ENCODE measurements at places on chromosomes 3 and 15. TPM values are rescaled to one million over a fixed set of nuclear protein-coding genes. Genes with fewer than 3 reads are reported as not detected.

RARRES1 gene
- 7.0 TPM for total RNA-seq

SLC22A13 gene
- 0.06 TPM for total RNA-seq

MON1A gene
- total RNA-seq, result 11.5 TPM

- no peak overlapping the region for H3K27ac ChIP-seq
- peaks cover 27% of the 10 kb centered on the region for H3K4me1 ChIP-seq
Measured at GRCh38 chr3:172543419-172543818, 20.2 kb upstream of the TNFSF10 start.

- H3K36me3 ChIP-seq, result no peaks in the 10 kb centered on the region
- DNase-seq, result no peak
- H3K27ac ChIP-seq, result peak overlapping the region; percentile 24
- no peak overlapping the region for H3K4me3 ChIP-seq
Measured at GRCh38 chr15:60800299-60801072, 321.5 kb upstream of the ICE2 start.

GRCh38 chr15:70242951-70243685 is 145.4 kb upstream of the TLE3 start:
- H3K27me3 ChIP-seq, result no peaks in the 10 kb centered on the region
- no peak for DNase-seq
- no peaks in the 10 kb centered on the region for H3K4me1 ChIP-seq
- no peaks in the 10 kb centered on the region for H3K36me3 ChIP-seq
- H3K4me3 ChIP-seq, result no peak overlapping the region
- no peak overlapping the region for H3K27ac ChIP-seq

HRG gene
- not detected for total RNA-seq

SLC6A20 gene
- total RNA-seq, result 0.08 TPM

GRCh38 chr3:127412578-127413317 is 124.9 kb upstream of the PRR20G start:
- no peak overlapping the region for H3K27ac ChIP-seq
- no peak overlapping the region for H3K4me3 ChIP-seq
- H3K27me3 ChIP-seq, result peaks cover 5% of the 10 kb centered on the region
- H3K4me1 ChIP-seq, result no peaks in the 10 kb centered on the region

KLHL40 gene
- total RNA-seq, result 0.11 TPM

DNA sequence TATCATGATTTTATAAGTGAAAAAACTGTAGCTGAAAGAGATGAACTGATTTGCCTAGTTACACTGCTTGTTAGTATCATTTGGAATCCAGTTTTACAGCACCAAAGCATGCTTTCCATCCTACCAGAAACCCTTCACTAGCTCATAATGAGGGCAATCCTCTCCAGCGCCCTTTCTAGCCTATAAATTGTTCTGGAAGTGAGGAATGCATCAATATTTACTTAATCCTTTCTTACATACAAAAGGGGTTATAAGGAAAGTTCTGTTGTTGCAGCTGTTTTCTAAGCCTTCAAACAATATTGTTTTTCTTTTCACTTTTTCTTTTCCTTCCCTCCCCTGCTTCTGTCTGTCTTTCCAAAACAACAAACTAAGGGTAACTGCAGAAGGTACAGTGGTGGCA is 11.0 kb upstream of the PCCB start:
- no peak overlapping the region for H3K27ac ChIP-seq
- H3K27me3 ChIP-seq, result no peaks in the 10 kb centered on the region
- H3K4me3 ChIP-seq, result no peak overlapping the region
- H3K4me1 ChIP-seq, result no peaks in the 10 kb centered on the region
- H3K36me3 ChIP-seq, result no peaks in the 10 kb centered on the region

- no peaks in the 10 kb centered on the region for H3K4me1 ChIP-seq
- no peak overlapping the region for H3K27ac ChIP-seq
- DNase-seq, result no peak
- H3K27me3 ChIP-seq, result no peaks in the 10 kb centered on the region
Measured at GRCh38 chr3:38276081-38276916, 5.8 kb upstream of the SLC22A14 start.

GRCh38 chr3:155110022-155110421 is 29.9 kb downstream of the MME start:
- H3K36me3 ChIP-seq, result no peaks in the 10 kb centered on the region
- no peaks in the 10 kb centered on the region for H3K27me3 ChIP-seq
- no peak overlapping the region for H3K27ac ChIP-seq

DNA sequence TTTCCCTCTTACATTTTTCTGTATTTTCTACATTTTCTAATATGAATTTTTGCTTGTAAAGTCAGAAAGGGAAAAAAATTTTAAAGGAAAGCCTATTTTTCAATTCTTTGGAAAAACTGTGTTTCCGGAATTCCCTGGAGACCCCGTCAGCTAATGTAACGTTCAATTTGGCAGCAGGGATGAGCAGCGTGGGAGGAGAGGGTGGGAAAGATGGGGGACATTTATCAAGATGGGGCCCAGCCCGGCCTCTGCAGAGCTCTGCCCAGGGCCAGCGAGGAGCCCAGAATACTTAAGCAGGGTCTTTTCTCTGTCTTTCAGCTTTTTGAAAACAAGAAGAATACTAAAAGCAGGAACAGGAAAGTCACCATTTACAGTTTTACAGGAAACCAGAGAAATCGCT is 129.0 kb downstream of the LRRK1 start:
- peak overlapping the region; percentile 38 for H3K27ac ChIP-seq
- no peaks in the 10 kb centered on the region for H3K4me1 ChIP-seq
- no peaks in the 10 kb centered on the region for H3K36me3 ChIP-seq
- no peaks in the 10 kb centered on the region for H3K27me3 ChIP-seq
- H3K4me3 ChIP-seq, result no peak overlapping the region
- DNase-seq, result peak; percentile 14

GRCh38 chr3:169999433-169999832 is 32.8 kb downstream of the SEC62 start:
- DNase-seq, result no peak
- H3K27ac ChIP-seq, result no peak overlapping the region
- no peak overlapping the region for H3K4me3 ChIP-seq
- H3K36me3 ChIP-seq, result no peaks in the 10 kb centered on the region

ERICH6 gene
- not detected for total RNA-seq

GRCh38 chr3:55343486-55344357 is 143.4 kb downstream of the WNT5A start:
- no peaks in the 10 kb centered on the region for H3K4me1 ChIP-seq
- H3K36me3 ChIP-seq, result no peaks in the 10 kb centered on the region
- no peaks in the 10 kb centered on the region for H3K27me3 ChIP-seq
- H3K4me3 ChIP-seq, result no peak overlapping the region

DNA sequence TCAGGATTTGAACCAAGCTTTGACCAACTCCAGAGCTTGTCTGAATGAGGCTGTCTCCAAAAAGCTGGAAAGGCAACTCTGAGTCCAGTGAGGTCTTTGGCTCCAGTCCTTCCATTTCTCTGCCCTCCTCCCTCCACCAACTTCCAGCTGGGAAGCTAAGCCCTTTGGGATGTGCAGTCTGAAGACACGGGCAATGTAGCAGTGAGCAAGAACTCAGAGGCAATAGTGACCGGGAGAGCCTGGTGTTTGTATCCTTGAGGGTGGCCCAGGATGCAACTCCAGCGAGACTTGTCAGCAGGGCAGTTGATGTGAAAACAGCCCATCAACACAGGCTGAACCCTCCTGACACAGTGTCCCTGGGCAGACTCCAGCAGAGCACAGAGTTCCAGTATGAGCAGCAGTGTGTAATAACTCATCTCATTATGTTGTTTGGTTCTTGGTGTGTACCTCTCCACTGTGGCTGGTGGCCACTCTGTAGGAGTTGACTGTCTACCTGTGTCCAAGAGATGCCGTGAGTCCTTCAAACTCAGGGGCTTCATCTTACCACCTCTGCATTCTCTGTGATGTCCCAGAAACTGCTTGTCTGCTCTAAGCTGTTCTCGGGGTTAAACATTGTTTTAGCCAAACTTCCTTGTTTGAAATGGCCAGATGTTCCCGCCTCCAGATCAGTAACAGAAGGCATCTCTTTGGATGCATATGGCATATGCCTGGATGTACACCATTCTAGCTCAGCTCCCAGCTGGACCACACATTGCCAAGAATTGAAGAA is 6.6 kb downstream of the CDCP1 start:
- H3K36me3 ChIP-seq, result no peaks in the 10 kb centered on the region
- peaks cover 5% of the 10 kb centered on the region for H3K4me1 ChIP-seq
- H3K27ac ChIP-seq, result no peak overlapping the region
- H3K27me3 ChIP-seq, result no peaks in the 10 kb centered on the region

GRCh38 chr15:88243895-88244787 is 12.4 kb downstream of the NTRK3 start:
- no peak overlapping the region for H3K4me3 ChIP-seq
- no peak for DNase-seq
- no peaks in the 10 kb centered on the region for H3K27me3 ChIP-seq
- H3K36me3 ChIP-seq, result no peaks in the 10 kb centered on the region
- H3K4me1 ChIP-seq, result no peaks in the 10 kb centered on the region

SCN5A gene
- total RNA-seq, result not detected

DNA sequence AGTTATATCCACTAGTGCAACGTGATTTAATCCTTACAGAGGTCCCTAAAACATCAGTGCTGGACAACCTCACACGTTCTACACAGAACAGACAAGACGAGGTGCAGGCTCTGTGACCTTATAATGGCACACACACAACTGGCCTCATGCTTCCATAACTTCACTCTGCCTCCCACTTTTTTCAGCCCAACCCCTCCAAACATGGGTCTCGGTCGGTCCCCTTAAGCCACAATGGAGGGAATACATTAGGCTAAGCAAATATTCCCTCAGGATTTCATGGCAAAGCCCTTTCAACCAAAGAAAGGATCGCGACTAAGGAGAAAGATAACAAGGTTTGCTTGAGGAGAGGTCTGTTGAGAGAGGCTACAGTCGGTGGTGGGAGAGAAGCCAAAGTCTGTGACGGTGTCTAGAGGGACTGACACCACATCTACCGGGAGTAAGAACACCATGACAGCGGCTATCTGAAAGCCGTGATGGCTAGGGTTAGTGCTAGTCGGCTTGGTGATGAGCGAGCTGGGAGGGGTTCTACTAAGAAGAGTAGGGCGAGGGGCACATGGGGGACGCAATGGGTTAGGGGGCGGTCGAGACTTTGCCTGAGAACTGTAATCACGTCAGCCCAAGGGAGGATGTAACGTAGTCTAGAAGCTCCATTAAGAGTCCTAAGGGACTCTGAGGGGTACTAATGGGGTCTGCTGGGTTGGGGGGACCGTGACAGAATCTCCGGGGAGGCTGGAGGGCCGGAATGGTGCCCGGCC is 1.0 kb downstream of the MYO9A start:
- peak overlapping the region; percentile 86 for H3K4me3 ChIP-seq
- H3K27me3 ChIP-seq, result no peaks in the 10 kb centered on the region
- DNase-seq, result peak; percentile 78
- H3K27ac ChIP-seq, result peak overlapping the region; percentile 97

DNA sequence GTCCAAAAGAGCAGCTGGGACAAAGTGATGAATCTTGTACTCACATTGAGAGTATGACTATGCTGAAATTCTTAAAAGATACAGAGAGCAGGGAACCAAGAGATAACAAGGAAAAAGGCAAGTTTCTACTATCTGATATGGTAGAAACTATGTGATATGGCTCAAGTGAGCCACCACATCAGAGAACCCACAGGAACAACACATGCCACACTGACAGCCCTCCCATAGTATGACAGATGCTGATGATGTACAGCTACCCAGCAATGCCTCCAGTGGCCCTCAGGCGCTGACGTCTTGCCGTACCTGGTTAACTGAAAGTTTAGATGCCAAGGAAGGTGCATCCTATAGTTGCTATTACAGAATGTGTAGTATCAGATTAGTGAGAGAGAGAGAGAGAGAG is 42.4 kb downstream of the CHAC1 start:
- H3K27me3 ChIP-seq, result no peaks in the 10 kb centered on the region
- peaks cover 10% of the 10 kb centered on the region for H3K4me1 ChIP-seq
- DNase-seq, result no peak

DNA sequence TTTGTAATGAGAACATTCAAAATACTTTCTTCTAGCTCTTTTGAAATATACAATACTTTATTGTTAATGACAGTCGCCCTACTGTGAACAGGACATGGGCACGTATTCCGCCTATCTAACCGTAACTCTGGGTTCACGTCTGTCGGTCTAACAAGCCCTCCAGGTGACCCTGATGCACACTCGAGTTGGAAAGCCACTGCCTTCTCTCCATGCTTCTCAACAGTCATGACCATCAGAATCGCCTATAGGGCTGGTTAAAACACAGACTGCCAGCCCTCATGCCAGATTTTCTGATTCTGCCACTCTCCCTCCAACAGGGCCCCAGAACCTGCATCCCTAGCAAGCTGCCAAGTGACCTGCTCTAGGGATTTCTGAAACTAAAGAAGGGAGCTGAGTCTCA is 140.2 kb downstream of the FOXP1 start:
- no peak overlapping the region for H3K27ac ChIP-seq
- H3K36me3 ChIP-seq, result no peaks in the 10 kb centered on the region
- H3K27me3 ChIP-seq, result no peaks in the 10 kb centered on the region

DNA sequence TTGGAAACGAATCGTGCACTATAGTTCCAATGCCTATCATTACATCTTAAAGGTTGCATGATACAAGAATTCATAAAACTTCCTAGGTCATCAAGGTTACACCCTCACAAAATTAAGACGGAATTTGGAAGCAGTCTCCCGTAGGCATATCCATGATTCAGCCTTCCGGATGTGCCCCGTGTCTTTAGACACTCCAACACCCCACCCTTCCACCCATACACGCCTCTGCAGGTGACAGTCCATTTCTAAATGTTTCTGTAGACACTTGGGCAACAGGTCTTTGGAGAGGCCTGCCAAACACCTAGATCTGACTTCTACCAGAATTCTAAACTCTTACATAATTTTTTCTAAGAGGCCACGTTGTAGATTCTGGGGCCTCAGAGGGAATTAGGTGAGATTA is 49.8 kb downstream of the LDHAL6B start:
- H3K36me3 ChIP-seq, result no peaks in the 10 kb centered on the region
- no peaks in the 10 kb centered on the region for H3K4me1 ChIP-seq
- no peak for DNase-seq
- H3K27me3 ChIP-seq, result no peaks in the 10 kb centered on the region

DNA sequence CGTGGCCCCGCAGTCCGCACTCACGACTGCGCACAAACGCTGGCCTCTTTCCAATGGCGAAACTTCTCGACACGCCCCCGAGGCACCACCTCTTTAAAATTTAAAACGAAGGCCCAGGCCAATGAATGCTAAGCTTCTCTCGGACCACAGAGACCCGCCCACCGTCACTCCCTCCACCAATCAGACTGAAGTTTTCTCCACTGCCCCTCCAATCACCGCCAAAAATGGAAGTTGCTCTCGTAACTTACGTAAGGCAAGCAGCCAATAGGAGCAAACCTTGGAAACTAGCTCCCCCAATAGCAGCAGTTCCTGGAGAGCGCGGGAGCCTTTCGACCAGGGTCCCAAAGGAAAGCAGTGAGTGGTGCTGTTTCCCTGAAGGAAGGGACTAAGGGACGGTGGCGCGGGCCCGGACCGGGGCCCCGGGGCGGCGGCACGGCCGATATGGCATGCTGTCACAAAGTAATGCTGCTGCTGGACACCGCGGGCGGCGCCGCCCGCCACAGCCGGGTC is at the start of gene TICRR:
Gene TICRR (plus strand): TSS at position 324 of the 510 bp plus-strand sequence. CDS start 118 bp downstream, at position 442.
- no peaks in the 10 kb centered on the region for H3K27me3 ChIP-seq
- H3K4me3 ChIP-seq, result peak within 1 kb of the TSS; percentile 30
- H3K4me1 ChIP-seq, result peaks cover 6% of the 10 kb centered on the region
- DNase-seq, result peak; percentile 97
- no peak within 1 kb of the TSS for H3K27ac ChIP-seq

- no peak overlapping the region for H3K27ac ChIP-seq
- no peaks in the 10 kb centered on the region for H3K4me1 ChIP-seq
- DNase-seq, result no peak
Measured at GRCh38 chr15:48930735-48931134, 33.0 kb downstream of the SHC4 start.

- no peaks in the 10 kb centered on the region for H3K4me1 ChIP-seq
- H3K36me3 ChIP-seq, result peaks cover 3% of the 10 kb centered on the region
- no peak overlapping the region for H3K27ac ChIP-seq
- H3K4me3 ChIP-seq, result no peak overlapping the region
Measured at GRCh38 chr15:63669074-63669473, 71.9 kb downstream of the FBXL22 start.
